ENCODE measurements at places on chromosomes 1 and 21.

GRCh38 chr1:3405974-3406867 is 48.2 kb upstream of the ARHGEF16 start:
- DNase-seq: no peak

DNA sequence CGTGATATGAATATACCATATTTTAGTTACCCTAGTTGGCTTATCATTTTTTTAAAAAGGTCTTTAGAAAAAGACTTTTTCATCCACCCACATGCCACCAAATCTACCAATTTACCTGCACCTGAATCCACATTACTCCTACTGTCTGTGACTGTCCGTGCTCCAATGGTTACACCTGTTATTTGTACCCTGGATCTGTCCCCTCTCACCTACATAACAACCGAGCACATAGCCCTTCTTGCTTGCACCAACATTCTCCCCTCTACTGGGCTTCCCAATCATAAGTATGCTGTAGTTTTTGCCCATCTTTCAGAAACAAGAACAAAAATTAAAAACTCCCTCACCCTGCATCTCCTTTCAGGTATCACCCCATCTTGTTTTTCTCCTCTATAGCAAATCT is 17.6 kb downstream of the SOD1 start:
- DNase-seq: no peak

GRCh38 chr21:39029086-39029755 is 154.0 kb downstream of the PSMG1 start:
- no peak for DNase-seq

GRCh38 chr1:171663036-171663853 is 10.8 kb upstream of the MYOC start:
- DNase-seq: no peak

DNA sequence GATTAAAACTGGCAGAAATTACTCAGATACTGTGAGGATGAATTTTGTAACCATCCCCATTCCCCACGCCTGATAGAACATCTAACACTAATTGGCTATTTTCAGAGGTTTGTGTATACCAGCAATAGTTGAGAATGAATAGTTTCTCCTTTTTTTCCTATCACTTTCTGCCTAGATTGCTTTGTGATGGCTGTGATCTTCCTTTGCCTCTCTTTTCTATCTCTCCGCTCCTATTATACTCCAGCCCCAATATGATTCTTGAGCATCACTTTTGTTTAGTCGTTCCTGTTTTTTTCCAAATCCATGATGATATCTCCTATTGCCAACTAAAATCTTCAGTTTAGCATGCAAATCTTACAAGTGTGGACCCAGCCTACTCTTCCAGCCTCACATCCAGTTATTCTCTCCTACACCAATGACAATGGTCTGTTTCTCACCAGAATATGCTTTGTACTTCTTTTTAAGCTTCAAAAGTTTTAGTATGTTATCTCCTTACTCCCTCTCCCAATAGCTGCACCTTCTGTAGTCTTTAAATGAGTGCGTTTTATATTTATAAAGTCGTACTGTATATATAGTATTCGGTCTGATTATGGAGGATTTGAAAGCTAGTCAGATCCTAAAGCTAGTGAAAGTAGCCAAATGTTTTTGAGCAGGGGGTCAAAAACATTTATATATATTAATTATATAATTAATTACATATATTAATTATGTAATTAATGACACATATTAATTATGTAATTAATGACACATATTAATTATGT is 25.2 kb downstream of the MAGI3 start:
- DNase-seq: no peak

GRCh38 chr1:211912844-211913432 is 82.4 kb upstream of the LPGAT1 start:
- DNase-seq: no peak

DNA sequence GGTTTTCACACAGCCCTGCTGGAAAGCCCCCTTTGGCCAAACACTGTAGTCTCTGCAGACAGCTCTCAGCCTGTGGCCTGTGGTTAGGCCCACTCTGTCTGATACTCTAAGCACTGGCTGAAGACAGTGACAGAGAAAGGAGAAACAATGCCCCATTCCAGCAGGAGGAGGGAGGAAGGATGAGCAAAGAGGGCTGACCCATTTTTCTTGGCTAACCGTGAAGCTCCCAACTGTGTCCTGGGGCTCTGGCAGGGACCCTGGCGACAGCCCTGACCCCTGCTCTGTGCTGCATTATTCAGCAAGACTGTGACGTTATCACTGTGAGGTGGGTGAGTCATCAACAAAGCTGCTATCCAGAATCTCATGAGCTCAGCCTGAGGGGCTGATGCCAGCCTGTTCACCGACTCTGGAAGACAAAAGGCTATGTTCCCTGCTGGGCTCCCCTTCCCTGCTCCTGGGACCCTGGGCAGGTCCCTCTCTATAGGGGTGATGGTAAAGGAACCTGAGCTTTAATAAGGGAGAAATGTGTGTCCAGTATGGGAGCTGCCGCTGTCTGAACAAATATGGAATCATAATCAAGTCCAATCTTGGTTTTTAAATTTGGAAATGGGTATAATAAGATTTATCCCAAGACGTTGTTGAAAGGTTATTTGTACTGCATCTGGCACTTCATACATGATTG is 107.0 kb downstream of the RHOU start:
- no peak for DNase-seq

DNA sequence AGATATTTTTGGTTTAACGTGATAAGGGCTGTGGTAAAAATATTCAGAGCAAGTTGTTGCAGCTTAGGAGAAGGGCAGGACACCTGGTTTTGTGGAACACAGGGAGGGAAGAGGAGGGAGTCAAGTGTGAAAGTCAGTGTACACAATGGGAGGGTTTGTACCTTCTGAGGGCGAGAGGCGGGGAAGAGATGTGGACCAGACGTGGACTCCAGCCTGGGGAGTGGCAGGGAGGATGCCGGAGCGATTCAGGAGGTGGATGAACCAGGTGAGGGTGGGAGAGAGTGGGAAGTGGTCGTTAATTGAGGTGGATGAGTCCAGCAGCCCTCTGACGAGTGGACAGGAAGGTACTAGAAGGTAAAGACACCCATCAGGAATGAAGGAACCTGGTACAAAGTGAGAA is 52.2 kb upstream of the IRF2BP2 start:
- DNase-seq: no peak
